Stimulated activated CD4-positive, alpha-beta T cell treated with anti-CD3 and anti-CD28 coated beads, Interleukin-1b, Interleukin-23, amount 100 ng/mL, for 24 hours (primary cell): ENCODE measurements at places on chromosomes 6 and 20.

DNA sequence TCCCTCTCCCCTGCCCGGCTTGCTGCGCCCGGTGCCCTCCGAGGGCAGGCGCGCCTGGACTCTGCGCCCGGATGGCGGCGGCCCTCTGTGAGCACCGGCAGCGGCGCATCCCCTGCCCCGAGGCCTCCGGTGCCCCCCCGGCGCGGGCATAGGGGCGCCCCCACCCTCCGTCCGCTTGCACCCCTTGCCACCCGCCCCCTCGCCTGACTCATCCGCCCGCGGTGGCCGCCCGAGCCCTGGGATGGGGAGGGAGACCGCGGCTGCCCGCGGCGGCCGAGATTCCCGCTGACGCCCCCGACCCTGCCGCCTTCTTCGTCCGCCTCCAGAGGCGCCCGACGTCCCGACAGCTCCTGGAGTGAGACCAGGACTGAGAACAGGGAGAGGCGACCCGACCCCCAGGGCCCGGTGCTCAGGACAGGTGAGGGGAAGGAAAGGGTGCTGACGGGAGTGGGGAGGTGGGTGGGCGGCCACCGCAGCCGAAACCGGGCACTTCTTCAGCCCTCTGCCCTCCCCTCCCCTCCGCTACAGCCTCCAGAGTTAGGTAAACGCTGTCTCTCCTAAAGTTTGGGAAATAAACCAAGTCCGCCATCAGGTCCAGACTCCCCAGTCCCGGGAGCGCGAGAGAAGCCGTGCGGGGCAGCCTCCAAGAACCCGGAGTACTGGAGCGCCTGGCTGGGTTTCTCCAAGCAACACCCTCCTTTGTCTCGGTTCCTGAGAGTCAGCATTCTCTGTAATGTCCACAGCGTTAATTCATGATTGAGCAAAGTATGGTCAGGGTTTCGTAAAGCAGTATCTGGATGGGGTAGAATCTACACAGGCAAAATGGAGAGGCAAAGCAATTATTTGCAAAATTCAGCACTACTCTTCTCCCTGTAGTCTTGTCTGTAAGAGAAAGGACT lies 539 bp downstream of the TMEM200A start:
- DNase-seq: no peak

GRCh38 chr6:68975064-68975463 lies 340.0 kb downstream of the ADGRB3 start:
- DNase-seq: no peak

GRCh38 chr6:166989427-166990032 lies 9.7 kb upstream of the CEP43 start:
- DNase-seq: no peak

DNA sequence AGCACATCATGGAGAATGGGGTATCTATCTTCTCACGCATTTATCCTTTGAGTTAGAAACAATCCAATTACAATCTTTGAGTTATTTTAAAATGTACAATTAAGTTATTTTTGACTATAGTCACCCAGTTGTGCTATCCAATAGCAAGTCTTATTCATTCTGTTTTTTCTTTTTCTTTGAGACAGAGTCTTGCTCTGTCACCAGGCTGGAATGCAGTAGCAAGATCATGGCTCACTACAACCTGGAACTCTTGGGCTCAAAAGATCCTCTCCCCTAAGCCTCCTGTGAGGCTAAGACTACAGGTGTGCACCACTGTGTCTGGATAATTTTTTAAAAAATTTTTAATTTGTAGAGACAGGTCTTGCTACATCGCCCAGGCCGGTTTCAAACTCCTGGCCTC lies 201.5 kb upstream of the ZNF217 start:
- no peak for DNase-seq

- DNase-seq: no peak
Observed at GRCh38 chr6:73702444-73702843, 6.4 kb downstream of the CD109 start.

GRCh38 chr6:36666826-36667591 lies 11.5 kb upstream of the CDKN1A start:
- DNase-seq: no peak

- DNase-seq: no peak
Observed at GRCh38 chr6:163733061-163733460, 318.5 kb downstream of the QKI start.
